ENCODE measurements at places on chromosomes 3 and 15. TPM values are rescaled to one million over a fixed set of nuclear protein-coding genes. Genes with fewer than 3 reads are reported as not detected.

GRCh38 chr3:184320104-184320445 lies 5.7 kb downstream of the EIF4G1 start:
- peak; percentile 85 for DNase-seq

GRCh38 chr3:146921693-146922092 lies 316.5 kb upstream of the PLSCR5 start:
- DNase-seq: no peak

DNA sequence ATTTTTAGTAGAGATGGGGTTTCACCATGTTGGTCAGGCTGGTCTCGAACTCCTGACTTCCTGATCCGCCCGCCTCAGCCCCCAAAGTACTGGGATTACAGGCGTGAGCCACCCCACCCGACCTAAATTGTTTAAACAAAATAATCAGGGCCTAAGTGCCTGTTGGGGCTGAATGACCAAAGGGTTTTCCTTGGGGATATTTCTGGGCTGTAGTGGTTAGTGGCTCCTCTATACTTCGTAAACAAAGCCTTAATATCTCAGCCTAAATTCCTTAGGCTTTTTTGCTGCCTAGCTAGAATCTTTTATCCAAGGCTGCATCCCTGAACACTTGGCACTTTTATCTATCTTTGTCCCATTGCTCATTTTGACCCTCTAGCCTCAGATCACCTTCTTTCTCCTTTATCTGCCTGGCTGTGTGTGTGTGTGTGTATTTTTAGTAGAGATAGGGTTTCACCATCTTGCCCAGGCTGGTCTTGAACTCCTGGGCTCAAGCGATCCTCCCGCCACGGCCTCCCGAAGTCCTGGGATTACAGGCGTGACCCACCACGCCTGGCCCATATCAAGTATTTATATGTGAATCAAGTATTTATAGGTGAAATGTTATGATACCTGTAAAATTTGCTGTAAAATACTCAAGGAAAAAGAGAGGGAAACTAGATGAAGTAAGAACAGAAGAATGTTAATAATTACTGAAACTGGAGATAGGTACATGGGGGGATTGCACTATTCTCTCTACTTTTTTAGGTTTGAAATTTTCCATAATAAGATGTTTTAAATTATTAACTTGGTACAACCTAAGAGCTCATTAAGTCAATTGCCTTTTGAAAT lies 1.8 kb downstream of the NUSAP1 start:
- peak; percentile 4 for DNase-seq

DNA sequence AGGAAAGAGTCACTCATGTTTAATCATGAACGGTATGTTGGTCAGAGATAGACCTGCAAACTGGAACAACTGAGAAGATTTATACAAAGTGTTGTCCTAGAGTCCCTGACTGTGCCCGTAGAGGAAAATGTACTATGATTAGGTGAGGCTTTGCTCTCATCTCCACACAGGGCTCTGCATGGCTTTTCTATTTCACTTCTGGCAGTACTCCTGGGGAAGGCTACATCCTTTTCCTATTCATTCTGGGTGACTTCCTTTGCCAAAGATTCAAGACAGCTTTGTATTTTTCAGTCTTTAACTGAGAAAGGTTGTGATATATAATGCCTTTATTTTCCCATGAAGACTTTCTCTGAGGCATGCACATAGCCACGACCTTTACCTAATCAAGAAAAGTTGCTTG lies 414.7 kb downstream of the ZBTB20 start:
- DNase-seq: no peak

- DNase-seq: peak; percentile 87
Measured at GRCh38 chr3:146342989-146343388, 92.1 kb upstream of the PLSCR4 start.

- DNase-seq: peak; percentile 92
Measured at GRCh38 chr15:72785432-72785831, 1.9 kb upstream of the ADPGK start.

GRCh38 chr3:47782446-47783308 lies 984 bp upstream of the SMARCC1 start:
- DNase-seq: no peak

DNA sequence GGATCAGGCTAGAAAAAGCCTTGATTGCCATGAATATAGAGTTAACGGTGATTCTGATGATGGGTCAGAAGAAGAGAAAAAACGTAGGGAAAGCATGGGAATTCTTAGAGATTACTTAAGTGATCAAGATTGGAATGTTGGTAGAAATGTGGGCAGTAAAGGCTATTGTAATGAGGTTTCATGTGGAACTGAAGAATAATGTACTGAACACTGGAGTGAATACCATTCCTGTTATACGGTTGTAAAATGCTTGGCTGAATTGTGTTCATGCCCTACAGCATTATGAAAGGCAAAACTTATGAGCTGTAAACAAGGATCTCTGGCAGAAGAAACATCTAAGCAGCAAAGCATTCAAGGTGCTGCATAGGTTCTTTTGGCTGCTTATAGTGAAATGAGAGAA lies 414.1 kb upstream of the CBLB start:
- no peak for DNase-seq

DNA sequence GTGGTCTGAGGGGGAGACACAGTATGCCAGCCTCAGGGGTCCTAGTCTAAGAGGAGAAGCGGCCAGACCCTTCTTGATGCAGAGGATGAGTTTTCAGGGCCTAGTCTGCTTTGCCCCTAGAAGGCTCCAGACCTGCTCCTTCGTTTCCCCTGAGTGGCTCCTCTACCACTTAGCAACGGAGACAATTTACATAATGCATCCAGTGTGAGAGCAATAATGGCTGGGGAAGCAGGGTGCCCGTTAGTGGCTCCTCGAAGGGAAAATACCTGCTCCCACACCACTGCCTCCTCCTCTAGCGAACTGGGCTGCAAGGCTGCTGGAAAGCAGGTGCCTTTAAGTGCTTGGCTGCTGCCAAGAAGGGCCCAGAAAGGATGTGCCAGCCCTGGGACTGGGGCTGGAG lies 38.9 kb downstream of the CACNA2D2 start:
- DNase-seq: no peak

- no peak for DNase-seq
Measured at GRCh38 chr15:66184936-66185790, 68.4 kb downstream of the MEGF11 start.

GRCh38 chr3:128863560-128863959 lies 15.9 kb upstream of the ACAD9 start:
- peak; percentile 6 for DNase-seq

GRCh38 chr3:30129765-30130164 lies 476.6 kb upstream of the TGFBR2 start:
- DNase-seq: no peak

GRCh38 chr3:169939751-169940150 lies 26.9 kb upstream of the SEC62 start:
- DNase-seq: no peak

- DNase-seq: peak; percentile 72
Measured at GRCh38 chr3:196120291-196120951, 38.5 kb upstream of the TFRC start.

GRCh38 chr15:40302288-40302886 lies 5.3 kb downstream of the PLCB2 start:
- no peak for DNase-seq

- DNase-seq: no peak
Measured at GRCh38 chr3:151276687-151277042, 1.7 kb downstream of the P2RY14 start.

- no peak for DNase-seq
Measured at GRCh38 chr15:89500397-89501270, 4.3 kb upstream of the RHCG start.

- DNase-seq: no peak
Measured at GRCh38 chr3:3734881-3735280, 64.3 kb upstream of the LRRN1 start.

DNA sequence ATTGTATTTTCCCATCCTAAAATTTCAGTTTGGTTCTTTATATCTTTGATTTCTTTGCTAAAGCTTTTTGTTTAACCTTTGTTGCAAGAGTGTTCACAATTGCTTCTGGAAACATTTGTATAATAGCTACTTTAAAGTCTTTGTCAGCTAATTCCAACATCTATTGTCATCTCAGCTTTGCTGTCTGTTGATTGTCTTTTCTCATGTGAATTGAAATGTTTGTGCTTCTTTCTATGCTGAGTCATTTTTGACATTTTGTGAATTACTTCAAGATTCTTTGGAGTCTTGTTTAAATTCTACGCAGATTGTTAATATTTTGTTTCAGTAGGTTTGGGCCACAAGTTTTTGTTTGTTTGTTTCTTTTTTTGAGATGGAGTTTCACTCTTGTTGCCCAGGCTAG lies 73.2 kb downstream of the SUCNR1 start:
- DNase-seq: no peak

DNA sequence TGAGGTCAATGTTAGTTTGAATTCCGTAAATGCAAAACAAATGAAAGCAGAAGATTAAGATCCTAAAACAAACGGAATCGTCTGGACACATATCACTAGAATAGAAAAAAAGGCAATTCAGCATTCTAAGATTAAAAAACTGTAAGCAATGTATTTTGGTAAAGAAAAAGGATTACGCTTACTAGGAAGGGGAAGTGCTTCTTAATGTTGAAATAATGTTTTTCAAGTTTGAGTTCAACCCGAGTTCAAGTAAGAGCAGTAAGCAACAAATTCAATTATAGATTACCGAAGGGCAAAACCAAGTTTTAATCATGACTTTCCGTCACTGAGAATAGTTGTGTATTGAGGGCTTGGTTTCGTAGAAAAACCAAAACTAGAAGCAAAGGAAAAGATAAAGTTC lies 637 bp downstream of the CIP2A start:
- peak; percentile 43 for DNase-seq

DNA sequence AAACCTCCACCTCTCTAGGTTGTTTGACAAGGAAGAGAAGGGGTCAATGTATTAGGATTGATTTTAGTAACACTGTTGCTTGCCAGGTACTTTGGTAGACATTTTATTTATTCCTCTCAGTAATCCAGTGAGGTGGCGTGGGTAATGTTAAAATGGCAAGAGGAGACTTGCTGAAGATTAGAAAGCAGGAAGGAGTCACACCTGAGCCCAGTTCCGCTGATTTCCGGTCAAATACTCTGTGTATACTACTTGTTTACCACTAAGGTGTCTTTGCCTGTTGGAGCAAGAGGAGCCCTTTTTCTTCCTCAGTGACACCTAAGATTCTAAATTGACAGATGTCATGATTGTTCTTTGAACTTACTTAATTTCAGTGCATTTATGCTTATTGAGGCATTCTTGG lies 1.7 kb downstream of the OXNAD1 start:
- DNase-seq: no peak

The MANF gene
- polyA plus RNA-seq: 173 TPM

The CAPN7 gene
- 15.8 TPM for polyA plus RNA-seq

The COPS2 gene
- polyA plus RNA-seq: 36.7 TPM

The PRRT3 gene
- 1.1 TPM for polyA plus RNA-seq

The CCR2 gene
- 21.2 TPM for polyA plus RNA-seq

The TLR9 gene
- polyA plus RNA-seq: 0.37 TPM

The GNAT1 gene
- polyA plus RNA-seq: 0.05 TPM

The ABI3BP gene
- 33.0 TPM for polyA plus RNA-seq

The FANCD2OS gene
- polyA plus RNA-seq: not detected

The TEX55 gene
- polyA plus RNA-seq: 0.06 TPM

The DUSP7 gene
- polyA plus RNA-seq: 10.2 TPM

The COL6A5 gene
- polyA plus RNA-seq: 0.90 TPM

The PSTPIP1 gene
- polyA plus RNA-seq: 39.6 TPM
